ENCODE measurements at places on chromosomes 4 and X.

GRCh38 chr4:1473718-1474117, 67.5 kb upstream of the NKX1-1 start:
- no peak for DNase-seq

GRCh38 chr4:26233350-26233749, 87.5 kb upstream of the RBPJ start:
- no peak for DNase-seq

DNA sequence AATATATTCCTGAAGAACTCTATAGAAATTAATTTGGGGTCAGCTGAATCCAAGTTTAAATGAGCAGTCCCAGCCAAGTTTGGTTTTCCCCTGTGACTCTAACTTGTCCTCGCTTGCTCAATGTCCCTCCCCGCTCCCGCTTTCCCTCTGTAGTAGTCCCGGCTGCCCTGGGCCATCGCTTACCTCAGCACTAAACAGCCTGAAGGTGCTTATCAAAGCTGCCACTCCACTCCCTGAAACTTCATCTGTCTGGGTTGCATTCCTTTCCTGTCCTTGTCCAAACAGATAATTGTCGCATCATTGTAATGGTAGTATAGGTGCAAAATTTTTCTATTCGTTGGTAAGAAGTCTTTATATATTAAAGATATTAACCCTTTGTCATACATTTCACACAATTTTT, 12.8 kb downstream of the SLC25A43 start:
- no peak for DNase-seq

GRCh38 chrX:118968031-118968430, 6.4 kb upstream of the LONRF3 start:
- no peak for DNase-seq

GRCh38 chr4:148813289-148813688, 371.1 kb upstream of the NR3C2 start:
- DNase-seq: no peak

- DNase-seq: no peak
These were observed 9.4 kb upstream of the KIAA0232 start for GRCh38 chr4:6773106-6773505.

DNA sequence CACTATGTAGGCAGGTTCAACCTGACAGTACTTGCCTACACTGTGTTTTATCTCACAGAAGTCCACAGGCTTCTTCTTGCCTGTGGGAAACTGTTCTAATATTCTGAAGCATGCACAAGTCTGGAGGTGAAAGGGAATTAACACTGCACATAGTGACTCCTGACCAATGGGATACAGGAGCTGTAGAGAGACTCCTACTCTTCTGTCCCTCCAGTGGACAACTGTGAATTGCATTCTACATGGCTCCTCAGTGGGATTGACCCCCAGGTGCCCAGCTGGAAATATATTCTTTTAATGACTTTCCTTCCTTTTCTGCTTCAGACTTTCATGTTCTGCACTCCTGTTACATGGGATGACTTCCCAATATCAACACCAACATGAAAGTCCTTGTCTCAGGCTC, 8.2 kb upstream of the YIPF6 start:
- DNase-seq: peak; percentile 14

DNA sequence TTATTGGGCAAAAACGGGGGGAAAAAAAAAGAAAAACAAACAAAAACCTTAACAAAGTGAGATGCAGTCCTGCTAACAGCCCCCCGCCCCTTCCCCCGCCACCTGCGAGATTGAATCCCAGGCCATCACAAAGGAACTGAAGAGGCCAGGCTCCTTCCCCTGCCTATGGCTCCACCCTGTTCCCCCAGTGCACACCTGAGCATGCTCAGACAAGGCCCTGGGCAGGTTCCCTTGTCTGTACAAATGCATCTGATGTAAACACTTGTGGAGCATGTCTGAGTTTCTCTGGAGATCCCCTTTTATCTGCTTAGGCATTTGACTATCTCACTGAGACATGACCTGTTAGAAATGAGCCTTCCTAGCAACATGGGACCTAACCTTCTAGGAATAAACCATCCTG, 983.7 kb upstream of the PABPC4L start:
- no peak for DNase-seq

- DNase-seq: no peak
These were observed 67.7 kb downstream of the SLC4A4 start for GRCh38 chr4:71406459-71406963.

DNA sequence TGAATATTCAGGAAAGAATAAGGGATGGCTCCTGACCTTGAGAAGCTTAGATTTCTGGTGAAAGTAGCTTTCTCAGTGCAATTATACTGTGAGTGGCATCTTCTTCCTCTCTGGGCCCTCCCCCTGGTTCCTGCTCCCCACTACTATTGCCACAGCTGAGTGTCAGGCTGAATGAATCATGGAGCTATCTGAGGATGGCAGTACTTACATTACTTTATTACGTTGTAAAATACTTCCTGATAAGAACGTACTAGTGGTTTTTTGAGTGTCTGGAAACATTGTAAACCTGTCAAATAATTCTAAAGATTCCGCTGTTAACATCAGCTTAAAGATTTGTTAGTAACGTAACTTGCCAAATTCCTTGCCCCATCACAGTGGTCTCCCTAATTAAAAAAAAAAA, 36.2 kb downstream of the ARHGAP10 start:
- peak; percentile 74 for DNase-seq

GRCh38 chr4:683982-684622, 4.8 kb downstream of the SLC49A3 start:
- DNase-seq: no peak

DNA sequence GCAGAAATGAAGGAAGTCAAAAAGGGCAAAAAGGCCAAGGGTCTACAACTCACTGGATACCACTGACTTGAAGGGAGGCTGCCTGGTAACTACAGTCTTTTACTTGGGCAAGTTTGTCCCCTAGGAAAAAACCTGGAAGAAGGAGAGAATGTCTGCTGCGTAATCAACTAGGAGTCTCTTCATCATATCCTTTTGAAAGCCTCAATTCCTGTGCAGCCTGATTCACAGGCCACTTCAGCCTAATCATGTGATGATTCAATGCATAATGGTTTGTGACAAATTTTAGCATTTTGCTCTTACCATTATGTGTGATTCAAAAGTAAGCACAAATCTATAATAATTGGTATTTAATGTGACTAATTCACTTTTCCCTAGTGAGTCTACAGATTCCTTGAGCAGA, 273.6 kb downstream of the FRMPD4 start:
- DNase-seq: no peak

GRCh38 chrX:7514871-7515599, 327.9 kb upstream of the VCX start:
- no peak for DNase-seq

- no peak for DNase-seq
These were observed 11.6 kb upstream of the RAB28 start for GRCh38 chr4:13495753-13496152.

GRCh38 chrX:154352466-154352865, 22.0 kb downstream of the FLNA start:
- DNase-seq: no peak

- DNase-seq: no peak
These were observed 17.2 kb downstream of the ASB11 start for GRCh38 chrX:15298201-15298600.
